Ascending aorta (tissue), 2 donors: ENCODE measurements at places on chromosomes 12 and 14.

- H3K4me3 ChIP-seq: no peak overlapping the region
- no peak for DNase-seq
- no peaks in the 10 kb centered on the region for H3K36me3 ChIP-seq
- H3K4me1 ChIP-seq: no peaks in the 10 kb centered on the region
- no peak overlapping the region for H3K27ac ChIP-seq
- no peaks in the 10 kb centered on the region for H3K27me3 ChIP-seq
These were observed 123.4 kb downstream of the CMAS start for GRCh38 chr12:22169376-22169775.

DNA sequence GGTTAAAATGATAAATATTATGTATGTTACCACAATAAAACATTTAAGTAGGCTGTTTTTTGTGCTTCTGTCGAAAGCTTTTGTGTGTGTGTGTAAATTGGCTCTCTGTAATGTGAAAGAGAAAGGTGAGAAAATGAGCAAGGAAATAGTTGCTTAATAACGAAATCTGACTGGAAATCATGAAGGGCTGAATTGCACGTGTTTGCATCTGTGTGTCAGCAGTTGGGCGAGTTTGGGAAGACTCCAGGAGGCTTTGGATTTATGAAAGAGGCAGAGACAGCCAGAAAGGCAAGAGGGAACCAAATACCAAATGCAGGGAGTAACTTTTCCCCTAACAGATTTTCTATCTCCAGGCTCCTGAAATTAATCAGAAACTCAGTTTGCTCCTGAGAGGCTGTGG lies 47.2 kb upstream of the PLEKHG3 start:
- DNase-seq: peak; percentile 80
- H3K4me1 ChIP-seq: peaks cover 17% of the 10 kb centered on the region
- no peaks in the 10 kb centered on the region for H3K36me3 ChIP-seq
- no peaks in the 10 kb centered on the region for H3K27me3 ChIP-seq

GRCh38 chr12:109488051-109488665 lies 10.7 kb downstream of the UBE3B start:
- no peak for DNase-seq
- no peak overlapping the region for H3K4me3 ChIP-seq
- no peak overlapping the region for H3K27ac ChIP-seq
- peaks cover 97% of the 10 kb centered on the region for H3K36me3 ChIP-seq
- no peaks in the 10 kb centered on the region for H3K4me1 ChIP-seq

- DNase-seq: no peak
- H3K4me1 ChIP-seq: peaks cover 60% of the 10 kb centered on the region
- peaks cover 24% of the 10 kb centered on the region for H3K36me3 ChIP-seq
- H3K27me3 ChIP-seq: no peaks in the 10 kb centered on the region
- peak overlapping the region; percentile 65 for H3K4me3 ChIP-seq
- H3K27ac ChIP-seq: peak overlapping the region; percentile 96
These were observed 5.4 kb upstream of the NR4A1 start for GRCh38 chr12:52045794-52046199.

DNA sequence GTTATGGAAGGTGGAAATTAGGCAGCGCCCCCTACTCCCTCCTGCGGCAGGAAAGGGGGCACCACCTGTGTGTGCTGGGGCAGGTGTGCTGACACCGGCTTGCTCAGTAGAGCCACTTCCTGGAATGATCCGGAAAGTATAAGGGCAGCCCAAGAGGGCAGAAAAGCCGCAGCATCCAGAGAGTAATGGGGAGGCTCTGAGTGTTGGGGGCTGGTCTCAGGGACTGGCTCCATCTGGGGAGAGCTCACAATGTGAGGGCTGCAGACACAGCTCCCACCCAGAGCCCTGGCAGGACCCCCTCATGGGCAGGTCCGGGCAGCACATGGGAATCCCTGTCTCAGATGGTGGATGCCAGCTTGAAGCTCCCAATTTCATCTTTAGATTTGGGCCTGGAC lies 187.6 kb upstream of the C14orf180 start:
- no peaks in the 10 kb centered on the region for H3K36me3 ChIP-seq
- no peaks in the 10 kb centered on the region for H3K4me1 ChIP-seq
- no peak overlapping the region for H3K4me3 ChIP-seq
- H3K27ac ChIP-seq: no peak overlapping the region

GRCh38 chr12:115472852-115473251 lies 788.9 kb upstream of the TBX3 start:
- DNase-seq: no peak
- H3K4me3 ChIP-seq: no peak overlapping the region
- no peak overlapping the region for H3K27ac ChIP-seq
- no peaks in the 10 kb centered on the region for H3K4me1 ChIP-seq

DNA sequence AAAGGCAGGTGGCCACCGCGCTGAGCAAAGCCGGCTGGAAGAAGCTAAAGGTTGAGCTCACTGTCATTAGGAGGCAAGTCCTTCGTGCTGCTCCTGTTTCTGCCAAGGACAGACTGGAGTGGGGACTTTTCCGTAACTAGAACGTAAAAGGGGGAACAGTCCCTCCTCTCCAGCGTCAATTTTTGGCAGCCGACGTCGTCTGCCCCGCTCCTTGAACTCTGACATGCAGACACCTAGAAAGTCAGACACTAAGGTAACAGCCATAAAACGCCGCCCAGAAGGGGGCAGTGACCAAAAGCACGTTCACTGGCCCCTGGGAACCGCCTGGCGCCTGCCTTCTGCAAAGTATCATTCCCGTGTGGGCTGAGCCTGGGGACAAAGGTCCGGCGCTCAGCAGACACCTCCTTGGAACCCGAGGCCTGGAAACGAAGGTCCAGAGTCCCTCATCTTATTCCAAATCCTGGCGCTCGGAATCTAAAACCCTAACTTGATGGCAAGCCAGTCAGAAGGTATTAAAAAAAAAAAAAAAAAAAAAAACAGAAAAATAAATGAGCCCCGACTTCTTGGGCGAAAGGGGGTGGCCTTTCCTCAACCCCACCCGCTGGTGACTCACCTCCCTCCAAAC lies 1.1 kb upstream of the LRP1 start:
- peak overlapping the region; percentile 91 for H3K27ac ChIP-seq
- H3K27me3 ChIP-seq: no peaks in the 10 kb centered on the region
- no peaks in the 10 kb centered on the region for H3K36me3 ChIP-seq
- peak overlapping the region; percentile 88 for H3K4me3 ChIP-seq

DNA sequence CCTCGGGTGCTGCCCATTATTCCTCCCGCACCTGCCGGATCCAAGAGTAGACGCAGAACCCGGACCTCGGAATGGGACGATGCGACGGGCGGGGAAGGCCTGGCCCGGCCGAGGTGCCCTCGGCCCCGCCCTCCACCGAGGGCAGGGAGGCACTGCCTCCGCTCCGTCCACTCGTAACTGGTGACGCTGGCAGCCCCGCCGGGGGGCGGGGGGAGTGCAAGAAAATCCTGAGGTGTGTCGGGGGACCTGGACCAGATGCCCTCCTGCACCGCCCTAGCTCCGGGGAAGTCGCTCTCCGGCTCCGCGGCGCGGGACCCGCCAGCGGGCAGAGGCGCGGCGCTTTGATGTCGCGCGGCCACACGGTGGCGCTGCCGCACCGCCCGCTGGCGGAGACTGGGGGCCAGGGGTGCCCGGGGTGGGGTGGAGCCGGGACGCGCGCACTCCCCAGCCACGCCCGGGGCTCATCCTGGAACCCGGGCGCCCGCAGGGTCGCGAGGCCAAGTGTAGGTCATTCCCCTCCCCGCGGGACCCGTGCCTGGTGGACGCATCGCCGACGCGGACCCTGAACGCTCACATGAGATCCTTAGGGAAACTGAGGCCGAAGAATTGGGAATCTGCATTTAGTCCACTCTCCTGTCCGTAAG lies 202.8 kb downstream of the TTC8 start:
- peaks cover 3% of the 10 kb centered on the region for H3K4me1 ChIP-seq
- DNase-seq: peak; percentile 73
- peak overlapping the region; percentile 78 for H3K4me3 ChIP-seq
- no peak overlapping the region for H3K27ac ChIP-seq

GRCh38 chr12:108995370-108995992 lies 25.4 kb downstream of the SVOP start:
- H3K36me3 ChIP-seq: no peaks in the 10 kb centered on the region
- H3K4me3 ChIP-seq: no peak overlapping the region
- no peaks in the 10 kb centered on the region for H3K27me3 ChIP-seq
- DNase-seq: no peak
- no peak overlapping the region for H3K27ac ChIP-seq

- no peaks in the 10 kb centered on the region for H3K4me1 ChIP-seq
- H3K36me3 ChIP-seq: peaks cover 24% of the 10 kb centered on the region
- H3K4me3 ChIP-seq: no peak overlapping the region
These were observed 54.1 kb downstream of the EP400 start for GRCh38 chr12:132003846-132004245.
